ENCODE measurements at places on chromosomes 6 and 20. TPM values are rescaled to one million over a fixed set of nuclear protein-coding genes. Genes with fewer than 3 reads are reported as not detected.

DNA sequence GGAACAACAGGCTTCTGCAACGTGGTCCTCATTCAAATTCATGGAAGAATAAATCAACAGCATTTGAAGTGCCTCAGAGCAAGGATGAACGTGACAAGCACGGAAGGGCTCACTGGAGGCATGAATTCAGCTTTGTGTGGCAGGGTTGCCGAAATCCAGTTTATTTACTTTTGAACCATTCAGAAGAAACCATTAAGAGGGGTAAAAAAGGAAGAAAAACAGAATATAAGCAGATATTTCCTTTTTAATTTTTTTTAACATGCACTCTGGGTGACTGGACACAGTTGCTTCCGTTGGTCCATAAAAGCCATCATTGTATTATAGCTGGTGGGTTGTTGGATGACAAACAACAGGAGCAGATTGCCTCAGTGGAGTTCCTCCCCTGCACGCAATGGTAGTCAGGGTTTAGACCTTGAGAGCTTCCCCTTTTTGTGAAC, 17.3 kb upstream of the SNRPB2 start:
- no peak for DNase-seq

GRCh38 chr6:3136292-3137011, 17.9 kb downstream of the BPHL start:
- DNase-seq, result no peak

DNA sequence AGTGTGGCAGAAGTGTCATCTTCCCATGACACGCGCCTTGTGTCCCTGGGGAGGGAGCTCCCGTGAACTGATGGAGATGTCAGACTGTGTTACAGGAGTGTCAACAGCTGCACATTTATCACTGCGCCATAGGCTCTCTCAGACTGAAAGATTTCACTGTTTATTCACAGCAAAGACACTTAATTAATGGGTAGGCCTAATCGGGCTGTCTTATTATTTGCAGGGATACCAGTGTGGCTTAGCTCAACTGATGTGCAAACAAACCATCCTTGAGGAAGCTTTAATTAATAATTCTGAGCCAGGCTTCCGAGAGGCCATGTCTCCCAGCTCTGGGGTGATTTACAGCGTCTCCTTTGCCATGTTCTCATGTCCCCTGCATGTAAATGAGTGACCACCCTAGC, 771.0 kb downstream of the QKI start:
- no peak for DNase-seq

- no peak for DNase-seq
These were observed 903.4 kb upstream of the FLRT3 start for GRCh38 chr20:15240801-15241200.

DNA sequence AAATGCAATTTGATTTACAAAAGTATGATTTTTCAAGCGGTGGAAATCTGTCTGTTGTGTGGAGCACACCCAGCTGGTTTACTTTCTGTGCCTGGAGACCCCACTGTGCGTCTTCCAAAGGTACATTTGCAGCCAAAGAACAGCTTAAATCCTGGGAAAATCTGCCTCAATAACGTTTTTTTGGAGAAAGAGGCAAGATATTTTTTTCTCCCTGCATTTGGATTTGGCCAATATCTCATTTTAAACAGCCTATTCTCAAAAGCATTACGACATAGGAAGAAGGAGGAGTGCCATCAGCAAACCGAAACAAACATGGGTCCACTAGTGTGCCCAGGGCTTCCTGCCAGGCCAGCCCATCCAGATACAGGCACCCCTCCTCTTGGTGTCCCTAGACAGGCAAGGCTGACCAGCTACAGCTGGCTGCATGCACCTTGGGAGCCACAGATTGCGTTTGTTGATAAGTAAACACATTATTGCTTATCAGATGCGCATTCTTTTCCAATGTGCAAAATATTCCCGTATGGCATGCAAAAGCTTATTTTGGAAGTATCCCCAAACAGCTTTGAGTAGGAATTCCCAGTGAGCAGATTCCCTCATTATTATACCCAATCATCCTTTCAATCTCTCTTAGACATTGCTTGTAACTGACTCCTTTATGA, 184.5 kb upstream of the MARCKS start:
- no peak for DNase-seq

DNA sequence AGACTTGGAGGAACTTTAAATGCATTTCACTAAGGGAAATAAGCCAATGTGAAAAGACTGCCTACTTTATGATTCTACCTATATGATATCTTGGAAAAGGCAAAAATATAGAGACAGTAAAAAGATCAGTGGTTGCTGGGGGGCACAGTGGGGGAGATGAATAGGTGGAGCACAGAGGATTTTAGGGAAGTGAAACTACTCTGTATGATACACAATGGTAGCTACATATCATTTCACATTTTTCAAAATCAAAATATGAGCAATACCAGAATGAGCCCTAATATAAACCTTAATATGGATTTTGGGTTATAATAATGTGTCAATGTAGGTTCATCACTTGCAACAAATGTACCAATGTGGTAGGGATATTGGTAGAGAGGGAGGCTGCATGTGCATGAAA, 161.4 kb upstream of the HTR1E start:
- no peak for DNase-seq

GRCh38 chr20:50792708-50793574, 1.9 kb upstream of the BCAS4 start:
- no peak for DNase-seq

Gene FAM110A
- 6.7 TPM for total RNA-seq

GRCh38 chr20:23691675-23692074, 2.8 kb upstream of the CST4 start:
- no peak for DNase-seq

GRCh38 chr6:28586324-28586723, 60.6 kb downstream of the GPX5 start:
- DNase-seq, result no peak

All from liver (tissue), 10 donors.